ENCODE measurements at places on chromosomes 4 and X. TPM values are rescaled to one million over a fixed set of nuclear protein-coding genes. Genes with fewer than 3 reads are reported as not detected.

The FAM184B gene
- not detected for total RNA-seq

The GDPD2 gene
- not detected for total RNA-seq

The BRS3 gene
- not detected for total RNA-seq

The TCEAL7 gene
- total RNA-seq = not detected

The TLR1 gene
- total RNA-seq = 22.9 TPM

The SLC34A2 gene
- not detected for total RNA-seq

The OPRPN gene
- total RNA-seq = not detected

The IL15 gene
- 4.7 TPM for total RNA-seq

The SLC39A8 gene
- total RNA-seq = 33.7 TPM

The DTHD1 gene
- 0.52 TPM for total RNA-seq

The AVPR2 gene
- total RNA-seq = not detected

The KCTD8 gene
- not detected for total RNA-seq

The PHKA2 gene
- 33.2 TPM for total RNA-seq

The SLC16A2 gene
- 0.12 TPM for total RNA-seq

The TRPC5OS gene
- not detected for total RNA-seq

The XAGE2 gene
- not detected for total RNA-seq

The DIPK2B gene
- total RNA-seq = not detected

Data from T-helper 17 cell (primary cell).